NCI-H187 (cell line): ENCODE measurements at places on chromosomes 13 and 19.

DNA sequence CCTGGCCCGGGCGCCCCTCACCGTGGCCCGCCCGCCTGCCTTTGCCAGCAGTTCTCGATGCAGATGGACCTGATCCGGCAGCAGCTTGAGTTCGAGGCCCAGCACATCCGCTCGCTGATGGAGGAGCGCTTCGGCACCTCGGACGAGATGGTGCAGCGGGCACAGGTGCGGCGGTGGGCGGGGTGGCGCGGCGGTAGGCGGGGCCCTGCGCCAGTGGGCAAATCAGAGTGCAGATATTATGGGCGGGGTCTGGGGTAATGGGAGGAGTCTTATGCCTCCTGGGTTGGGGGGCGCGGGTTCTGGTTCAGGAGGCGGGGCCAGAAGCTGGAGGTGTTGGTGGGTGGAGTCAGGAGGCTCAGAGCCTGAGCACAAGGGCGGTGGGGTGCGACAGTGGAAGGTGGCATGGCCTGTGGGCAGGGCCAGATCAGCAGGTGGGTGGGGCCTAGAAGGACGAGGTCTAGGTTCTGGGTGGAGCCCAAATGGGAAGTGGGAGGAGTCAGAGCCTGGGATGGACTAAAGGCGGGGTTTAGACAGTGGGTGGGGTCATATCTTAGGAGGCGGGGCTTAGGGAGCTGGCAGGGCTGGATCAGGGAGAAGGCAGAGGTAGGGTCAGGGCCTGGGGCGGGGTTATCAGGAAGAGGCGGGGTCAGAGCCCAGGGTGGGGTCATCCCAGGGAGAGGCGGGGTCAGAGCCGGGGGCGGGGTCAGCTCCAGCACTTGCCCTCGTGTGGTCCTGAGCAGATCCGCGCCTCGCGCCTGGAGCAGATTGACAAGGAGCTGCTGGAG lies 5.6 kb downstream of the APC2 start:
- DNase-seq = peak; percentile 96

DNA sequence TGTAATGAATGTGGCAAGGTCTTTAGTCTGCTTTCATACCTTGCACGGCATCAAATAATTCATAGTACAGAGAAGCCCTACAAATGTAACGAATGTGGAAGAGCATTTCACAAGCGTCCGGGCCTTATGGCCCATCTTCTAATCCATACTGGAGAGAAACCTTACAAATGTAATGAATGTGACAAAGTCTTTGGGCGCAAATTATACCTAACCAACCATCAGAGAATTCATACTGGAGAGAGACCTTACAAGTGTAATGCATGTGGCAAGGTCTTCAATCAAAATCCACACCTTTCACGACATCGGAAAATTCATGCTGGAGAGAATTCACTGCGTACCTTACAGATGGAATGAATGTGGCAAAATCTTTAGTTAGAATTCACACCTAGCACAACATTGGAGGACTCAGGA lies 3.3 kb upstream of the ZNF880 start:
- no peak for DNase-seq

- DNase-seq = no peak
These were observed 31.6 kb upstream of the GAS6 start for GRCh38 chr13:113895436-113895835.

- no peak for DNase-seq
These were observed 577.9 kb downstream of the LMO7 start for GRCh38 chr13:76214001-76214400.

DNA sequence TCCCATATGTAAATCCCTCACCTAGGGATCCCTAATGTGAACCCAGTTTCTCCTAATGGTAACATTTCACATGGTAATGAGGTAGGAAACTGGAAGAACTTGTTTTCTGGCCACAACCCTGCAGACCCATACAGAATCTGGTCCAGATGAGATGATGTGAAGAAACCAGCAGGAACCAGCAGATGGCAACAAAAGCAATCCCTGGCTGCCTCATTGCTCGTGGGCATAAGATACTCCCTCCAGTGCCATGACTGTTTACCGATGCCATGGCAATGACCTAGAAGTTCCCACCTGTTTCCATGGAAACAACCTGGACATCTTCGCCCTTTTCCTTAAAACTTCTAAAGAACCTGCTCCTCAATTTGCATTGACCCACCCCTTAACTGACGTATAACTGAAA lies 1.4 kb upstream of the CD209 start:
- no peak for DNase-seq
